ENCODE measurements at places on chromosomes 2 and 18. TPM values are rescaled to one million over a fixed set of nuclear protein-coding genes. Genes with fewer than 3 reads are reported as not detected.

The MRPL53 gene
- 25.1 TPM for total RNA-seq

The M1AP gene
- total RNA-seq = not detected

The SLC8A1 gene
- 45.9 TPM for total RNA-seq

The NOSTRIN gene
- 8.4 TPM for total RNA-seq

The THUMPD2 gene
- total RNA-seq = 11.5 TPM

The PPM1G gene
- total RNA-seq = 42.8 TPM

The WNT10A gene
- not detected for total RNA-seq

The PRKAG3 gene
- total RNA-seq = 9.9 TPM

The ACMSD gene
- total RNA-seq = not detected

The IL36B gene
- total RNA-seq = not detected

The TUBA3E gene
- not detected for total RNA-seq

The UGT1A4 gene
- not detected for total RNA-seq

The LBX2 gene
- not detected for total RNA-seq

The NT5C1B gene
- total RNA-seq = not detected

The MEP1B gene
- total RNA-seq = not detected

The SLC30A3 gene
- 0.52 TPM for total RNA-seq

The ERICH2 gene
- total RNA-seq = 0.52 TPM

The C1QL2 gene
- not detected for total RNA-seq

The C2orf80 gene
- not detected for total RNA-seq

The RNF144A gene
- total RNA-seq = 16.2 TPM

The HOXD13 gene
- total RNA-seq = under 0.01 TPM

The MC4R gene
- 0.52 TPM for total RNA-seq

The TRAPPC8 gene
- 44.9 TPM for total RNA-seq

The CCDC138 gene
- 12.0 TPM for total RNA-seq

The SCN7A gene
- 50.6 TPM for total RNA-seq

The TEKT4 gene
- total RNA-seq = under 0.01 TPM

The LOXL3 gene
- total RNA-seq = 8.4 TPM

The NRBP1 gene
- 81.4 TPM for total RNA-seq

The TANC1 gene
- total RNA-seq = 38.1 TPM

The ABCG8 gene
- total RNA-seq = under 0.01 TPM

The DPY30 gene
- 25.1 TPM for total RNA-seq

The FN1 gene
- 301 TPM for total RNA-seq

The CIAO1 gene
- total RNA-seq = 51.1 TPM

The DNAH6 gene
- total RNA-seq = 1.0 TPM

The CREG2 gene
- total RNA-seq = 1.6 TPM

The TWIST2 gene
- total RNA-seq = 6.8 TPM

The ANKRD62 gene
- total RNA-seq = not detected

The TAF4B gene
- 3.7 TPM for total RNA-seq

The TOGARAM2 gene
- 0.52 TPM for total RNA-seq

The NOP58 gene
- 49.6 TPM for total RNA-seq

The ZNF396 gene
- total RNA-seq = 1.6 TPM

The FAM117B gene
- total RNA-seq = 2.1 TPM

The FEV gene
- not detected for total RNA-seq

Measured in skeletal muscle tissue (tissue), 5 donors.